ENCODE measurements at places on chromosomes 12 and 14. TPM values are rescaled to one million over a fixed set of nuclear protein-coding genes. Genes with fewer than 3 reads are reported as not detected.

HOXC11 gene
- total RNA-seq, result not detected

TAS2R50 gene
- total RNA-seq, result 1.5 TPM

DNA sequence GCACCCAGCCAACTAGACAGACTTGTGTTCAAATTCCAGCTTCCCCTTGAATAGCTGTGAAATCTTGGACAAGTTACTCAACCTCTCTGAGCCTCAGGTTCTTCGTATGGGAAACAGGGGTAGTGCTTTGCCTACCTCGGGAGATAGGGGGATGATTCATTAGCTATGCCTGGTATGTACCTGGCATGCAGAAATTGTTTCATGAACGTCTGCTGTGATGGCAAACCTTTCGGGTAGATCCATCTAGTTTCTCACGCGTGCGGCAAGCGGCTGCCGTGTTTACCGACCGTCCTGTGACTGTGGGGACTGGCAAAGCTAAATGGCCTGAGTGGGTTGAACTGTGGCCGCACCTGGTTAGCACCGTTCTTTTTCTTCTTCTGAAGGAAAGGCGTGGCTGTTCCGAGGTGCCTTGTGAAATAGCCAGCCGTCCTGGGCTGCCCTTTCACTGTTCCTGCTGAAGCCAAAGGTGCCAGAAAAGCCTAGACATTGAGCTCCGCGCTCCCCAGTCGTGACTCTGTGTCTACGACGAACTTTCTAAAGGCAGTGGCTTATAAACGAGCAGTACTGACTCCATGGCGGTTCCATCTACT lies 40.6 kb upstream of the MED13L start:
- no peaks in the 10 kb centered on the region for H3K36me3 ChIP-seq
- no peak overlapping the region for H3K27ac ChIP-seq
- DNase-seq, result no peak

KRT7 gene
- total RNA-seq, result 6.1 TPM

DNA sequence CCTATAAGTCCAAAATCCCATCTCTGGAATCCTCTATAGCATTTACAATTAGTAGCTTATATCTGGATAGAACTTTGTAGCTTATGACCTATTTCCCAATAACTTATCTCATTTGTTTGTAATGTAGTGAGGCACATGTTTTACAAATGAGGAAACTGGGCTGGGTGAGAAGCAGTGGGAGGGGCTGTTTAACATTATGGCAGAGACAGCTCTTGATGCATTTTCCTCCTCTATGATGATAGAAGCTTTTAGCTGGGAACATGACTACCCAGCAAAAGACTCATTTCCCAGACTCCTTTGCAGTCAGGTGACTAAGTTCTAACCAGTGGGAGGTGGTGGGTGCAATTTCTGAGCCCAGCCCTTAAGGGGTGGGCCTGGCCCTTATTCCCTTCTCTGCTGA lies 179.7 kb downstream of the TTC8 start:
- peaks cover 8% of the 10 kb centered on the region for H3K27me3 ChIP-seq
- H3K4me3 ChIP-seq, result no peak overlapping the region
- no peak overlapping the region for H3K27ac ChIP-seq
- no peaks in the 10 kb centered on the region for H3K36me3 ChIP-seq

DNA sequence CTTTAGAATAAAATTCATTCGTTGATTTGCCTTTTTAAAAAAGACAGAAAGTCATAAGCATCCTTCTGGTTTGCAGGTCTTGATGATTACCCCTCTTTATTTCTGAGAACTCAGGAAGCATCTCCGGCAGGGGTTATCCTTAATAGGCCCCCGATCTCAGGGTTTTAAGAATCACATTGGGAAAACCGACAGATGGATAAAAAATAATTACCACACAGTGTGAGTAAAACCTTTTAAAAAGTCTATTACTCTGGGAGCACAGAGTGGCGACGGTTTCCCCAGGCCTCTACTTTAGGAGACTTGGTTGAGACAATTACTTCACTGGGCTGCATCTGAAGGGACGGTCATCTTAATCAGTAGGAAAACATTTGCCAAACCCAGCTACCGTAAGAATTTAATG lies 56.5 kb downstream of the KCNMB4 start:
- DNase-seq, result no peak
- no peak overlapping the region for H3K4me3 ChIP-seq
- no peaks in the 10 kb centered on the region for H3K4me1 ChIP-seq
- H3K36me3 ChIP-seq, result no peaks in the 10 kb centered on the region
- peaks cover 13% of the 10 kb centered on the region for H3K27me3 ChIP-seq
- no peak overlapping the region for H3K27ac ChIP-seq

IFNG gene
- 20,993 TPM for total RNA-seq

CAMKK2 gene
- total RNA-seq, result 48.4 TPM

GLT8D2 gene
- total RNA-seq, result 0.33 TPM

DNA sequence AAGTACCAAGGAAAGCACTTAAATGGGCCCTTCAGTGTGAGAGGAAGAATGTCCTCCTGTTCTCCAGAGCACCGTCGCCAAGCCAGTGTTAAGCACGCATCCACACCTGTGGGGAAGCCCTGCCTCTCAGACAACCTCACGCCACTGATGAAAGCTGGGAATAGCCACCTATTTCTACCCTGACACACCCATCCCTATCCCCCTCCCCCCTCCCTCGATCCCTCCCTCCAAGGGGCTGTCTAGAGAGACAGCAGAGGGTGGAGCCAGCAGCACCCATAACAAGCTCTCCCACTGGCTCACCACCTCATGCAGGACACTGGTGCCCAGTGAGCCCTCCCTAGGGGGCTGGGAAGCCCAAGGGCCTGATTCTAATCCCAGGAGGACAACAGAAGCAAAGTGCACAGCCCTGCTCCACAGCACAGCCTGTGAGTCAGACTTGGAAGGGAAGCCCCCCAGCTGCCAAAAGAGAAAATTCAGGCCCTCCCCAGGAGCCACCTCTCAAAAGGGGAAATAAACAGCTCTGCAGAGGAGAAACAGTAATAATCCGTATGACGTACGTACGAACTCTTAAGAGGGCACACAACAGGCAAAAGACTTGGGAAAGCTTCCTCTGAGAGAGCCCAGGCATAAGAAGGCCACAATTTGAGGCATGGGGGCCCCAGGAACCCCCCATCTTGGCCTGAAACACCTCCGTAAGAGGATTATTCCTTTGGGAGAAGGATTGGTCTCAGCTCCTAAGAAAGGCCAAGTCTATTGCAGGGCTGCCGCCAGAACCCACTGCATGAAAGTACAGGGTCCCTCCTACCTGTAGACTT lies 7.8 kb downstream of the PITPNM2 start:
- no peak for DNase-seq
- no peak overlapping the region for H3K27ac ChIP-seq
- H3K36me3 ChIP-seq, result no peaks in the 10 kb centered on the region
